Activated CD4-positive, alpha-beta memory T cell treated with anti-CD3 and anti-CD28 coated beads, Interleukin-2, amount 10 ng/mL, durations not matched to agents 7 days and 5 days (primary cell): ENCODE measurements at places on chromosomes 13 and 19.

GRCh38 chr19:2701361-2702169 lies 929 bp downstream of the GNG7 start:
- DNase-seq: no peak

DNA sequence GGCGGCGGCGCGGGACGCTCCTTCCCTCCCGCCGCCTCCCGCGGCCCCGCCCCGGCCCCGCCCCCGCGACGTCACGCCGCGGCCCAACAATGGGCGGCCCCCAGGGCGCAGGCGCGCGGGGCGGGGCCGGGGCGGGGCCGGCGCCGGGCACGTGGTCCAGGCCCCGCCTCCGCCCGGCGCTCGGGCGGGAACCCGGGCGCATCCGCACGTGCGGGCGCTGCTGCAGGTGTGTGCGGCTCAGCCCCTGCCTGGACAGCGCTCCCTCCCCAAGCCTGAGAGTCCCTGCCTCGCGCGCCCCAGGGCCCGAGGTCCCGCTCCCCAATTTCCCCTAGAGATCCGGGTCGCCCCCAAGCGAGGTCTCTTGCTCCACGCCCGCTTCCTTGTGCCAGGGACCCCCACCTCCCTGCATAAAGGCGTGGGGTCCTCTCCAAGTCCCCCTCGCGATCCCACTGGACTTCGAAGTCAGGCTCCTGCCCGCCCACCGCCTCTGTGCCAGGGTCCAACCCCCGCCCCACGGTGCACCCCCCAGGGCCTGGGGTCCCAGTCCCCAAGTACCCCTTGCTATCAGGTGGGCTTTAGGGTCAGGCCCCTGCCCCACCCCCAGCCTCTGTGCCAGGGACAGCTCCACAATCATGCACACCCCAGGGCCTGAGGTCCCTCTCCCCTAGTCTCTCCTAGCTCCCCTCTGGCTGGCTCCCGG lies at the start of gene MEX3D:
TSS of gene MEX3D (minus strand) at position 6 of the 700 bp plus-strand sequence. CDS start 267 bp downstream, outside the sequence.
- DNase-seq: peak; percentile 83

GRCh38 chr19:51325161-51325976 lies 13.9 kb downstream of the IGLON5 start:
- DNase-seq: peak; percentile 56

GRCh38 chr13:30163441-30163840 lies 143.9 kb downstream of the KATNAL1 start:
- DNase-seq: no peak

DNA sequence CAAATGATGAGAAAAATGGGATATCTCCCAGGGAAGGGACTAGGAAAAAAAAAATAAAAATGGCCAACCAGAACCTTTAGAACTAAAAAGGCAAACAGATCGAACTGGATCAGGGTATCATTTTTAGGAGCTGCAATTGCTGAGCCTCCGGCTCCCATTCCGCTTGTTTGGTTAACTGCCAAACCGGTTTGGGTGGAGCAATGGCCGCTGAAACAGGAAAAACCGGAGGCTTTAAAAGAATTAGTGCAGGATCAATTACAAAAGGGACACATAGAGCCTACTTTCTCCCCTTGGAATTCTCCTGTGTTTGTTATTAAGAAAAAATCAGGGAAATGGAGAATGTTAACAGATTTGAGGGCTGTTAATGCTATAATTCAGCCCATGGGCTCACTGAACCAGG lies 12.7 kb upstream of the ZNF443 start:
- no peak for DNase-seq

GRCh38 chr13:32115066-32115465 lies 83.5 kb downstream of the FRY start:
- DNase-seq: no peak

- DNase-seq: peak; percentile 71
Measured at GRCh38 chr19:46678110-46678732, 17.2 kb upstream of the DACT3 start.

GRCh38 chr13:94343243-94343585 lies 136.3 kb downstream of the DCT start:
- no peak for DNase-seq

GRCh38 chr13:83794583-83794982 lies 87.7 kb downstream of the SLITRK1 start:
- no peak for DNase-seq

- peak; percentile 18 for DNase-seq
Measured at GRCh38 chr13:25468325-25469168, 96.8 kb downstream of the ATP8A2 start.

DNA sequence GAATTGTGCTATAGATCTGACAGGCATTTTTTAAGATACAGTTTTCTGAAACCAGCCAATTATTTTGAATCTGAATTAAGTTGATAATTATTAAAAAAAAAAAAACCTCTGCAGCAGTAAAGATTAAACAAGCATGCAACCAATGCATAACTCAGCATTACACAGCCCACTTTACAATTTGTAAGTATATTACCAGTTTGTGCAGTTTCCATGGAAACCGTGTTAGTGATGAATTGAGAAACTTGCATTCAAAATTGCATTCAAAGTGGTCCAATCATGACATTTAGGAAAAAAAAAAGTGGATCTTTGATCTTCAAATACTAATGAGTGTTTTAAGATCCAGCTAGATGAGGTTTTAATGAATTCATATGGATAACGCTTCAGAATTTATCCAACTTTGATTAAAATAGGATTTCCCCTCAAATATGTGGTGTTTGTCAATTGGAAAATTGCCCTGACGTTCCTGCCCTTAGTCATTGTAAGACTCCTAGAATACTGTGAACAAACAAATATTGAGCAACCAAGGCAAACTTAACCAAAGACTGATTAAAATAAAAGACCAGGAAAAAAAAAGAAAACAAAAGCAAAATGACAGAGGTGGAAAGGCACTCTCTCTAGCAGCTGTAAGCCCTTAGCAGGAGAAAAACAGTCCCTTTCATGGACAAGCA lies 314.8 kb upstream of the MAB21L1 start:
- DNase-seq: no peak

DNA sequence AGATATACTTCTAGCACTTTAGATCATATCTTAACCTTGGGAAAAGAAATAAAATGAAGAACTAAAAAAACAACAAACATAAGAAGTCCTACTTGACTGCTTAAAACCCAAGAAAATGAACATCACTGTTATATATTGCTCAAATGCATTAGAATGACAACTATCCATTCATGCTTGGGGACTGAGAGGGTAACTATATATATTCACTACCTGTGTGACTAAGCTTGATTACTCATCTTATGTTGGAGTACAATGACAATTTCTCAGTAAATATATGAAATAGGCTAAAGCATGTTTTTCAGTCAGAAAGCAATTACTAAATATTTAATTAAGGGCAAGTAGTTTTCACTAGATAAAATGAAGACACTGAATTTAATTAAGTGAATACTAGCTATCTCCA lies 40.1 kb downstream of the ZC3H13 start:
- no peak for DNase-seq

- DNase-seq: no peak
Measured at GRCh38 chr13:40486518-40487163, 179.8 kb downstream of the FOXO1 start.

GRCh38 chr13:113981194-113981605 lies 7.3 kb upstream of the C13orf46 start:
- DNase-seq: no peak

GRCh38 chr19:46674416-46675178 lies 13.6 kb upstream of the DACT3 start:
- no peak for DNase-seq

DNA sequence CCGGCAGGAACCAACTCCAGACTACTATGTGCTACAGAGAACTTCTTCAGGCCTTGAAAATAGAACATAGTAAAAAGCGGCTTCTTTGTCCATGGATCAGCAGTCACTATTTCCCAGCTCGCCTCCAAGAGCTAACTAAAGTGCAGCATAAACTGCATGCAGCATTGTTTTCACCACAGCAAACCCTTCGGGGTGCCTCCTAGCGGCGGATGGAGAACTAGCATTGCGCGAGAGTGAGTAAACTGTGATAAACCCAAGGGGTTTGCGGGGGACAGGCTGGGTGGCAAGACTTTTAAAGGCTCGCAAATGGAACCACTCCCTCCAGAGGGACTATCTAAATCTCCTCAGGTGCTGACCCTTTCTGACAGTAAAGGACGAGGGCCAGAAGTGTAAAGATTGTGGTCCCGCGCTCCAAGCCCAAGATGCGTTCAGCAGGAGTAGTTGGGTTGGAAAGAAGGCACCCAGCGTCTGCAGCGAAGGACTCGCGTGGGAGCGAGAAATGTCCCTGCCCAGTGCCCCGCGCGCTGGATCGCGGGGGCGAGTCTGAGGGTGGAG lies 21.5 kb upstream of the SGCG start:
- peak; percentile 28 for DNase-seq

- peak; percentile 10 for DNase-seq
Measured at GRCh38 chr13:110699148-110700145, 6.5 kb downstream of the CARS2 start.

DNA sequence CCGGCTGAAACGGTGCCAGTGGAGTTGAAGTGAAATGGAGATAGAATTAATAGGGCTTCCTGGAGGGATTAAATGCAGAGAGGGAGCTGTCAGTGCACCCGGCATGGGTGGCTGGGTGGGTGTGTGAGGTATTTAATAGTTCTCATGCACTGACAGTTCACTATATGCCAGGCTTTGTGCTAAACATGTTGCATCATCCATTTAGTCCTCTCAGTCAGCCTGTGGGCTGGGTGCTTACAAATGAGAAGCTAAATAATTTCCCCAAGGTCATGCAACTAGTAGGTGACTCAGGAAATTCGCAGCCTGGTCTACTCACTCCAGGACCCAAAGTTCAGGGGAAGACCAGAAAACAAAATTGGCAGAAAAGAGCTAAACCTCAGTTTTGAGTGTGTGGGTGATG lies 63.5 kb upstream of the SPATA13 start:
- peak; percentile 41 for DNase-seq
